CD4-positive, alpha-beta T cell treated with Interleukin-21 for 1 hour (primary cell): ENCODE measurements at places on chromosomes 7 and 10.

- DNase-seq, result peak; percentile 51
Measured at GRCh38 chr10:11863353-11864109, 40.4 kb downstream of the PROSER2 start.

DNA sequence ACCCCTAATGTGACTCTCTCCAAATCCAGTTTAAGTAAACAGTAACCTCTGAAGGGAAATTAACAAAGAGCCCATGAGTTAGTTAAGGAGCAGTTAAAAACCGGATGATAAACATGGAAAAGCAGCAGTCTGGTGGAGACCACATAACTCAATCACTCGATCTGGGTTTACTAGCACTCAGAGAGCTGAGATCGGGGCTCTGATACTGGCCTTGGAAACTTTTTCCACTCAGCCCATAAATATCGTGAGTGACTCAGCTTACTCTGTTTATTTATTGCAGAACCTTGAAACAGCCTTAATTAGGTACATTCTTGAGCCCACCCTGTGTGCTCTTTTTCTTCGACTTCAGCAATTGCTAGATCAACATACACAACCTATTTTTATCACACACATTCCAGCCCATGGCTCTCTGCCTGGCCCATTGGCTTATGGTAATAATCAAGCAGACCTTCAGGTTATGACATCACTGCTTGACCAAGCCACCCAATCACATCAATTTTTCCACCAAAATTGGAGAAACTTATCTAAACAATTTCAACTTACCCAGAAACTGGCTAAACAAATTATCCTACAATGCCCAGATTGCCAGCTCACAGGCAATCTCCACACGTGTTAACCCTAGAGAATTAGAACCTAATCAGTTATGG, 82.2 kb upstream of the GPR22 start:
- DNase-seq, result no peak

DNA sequence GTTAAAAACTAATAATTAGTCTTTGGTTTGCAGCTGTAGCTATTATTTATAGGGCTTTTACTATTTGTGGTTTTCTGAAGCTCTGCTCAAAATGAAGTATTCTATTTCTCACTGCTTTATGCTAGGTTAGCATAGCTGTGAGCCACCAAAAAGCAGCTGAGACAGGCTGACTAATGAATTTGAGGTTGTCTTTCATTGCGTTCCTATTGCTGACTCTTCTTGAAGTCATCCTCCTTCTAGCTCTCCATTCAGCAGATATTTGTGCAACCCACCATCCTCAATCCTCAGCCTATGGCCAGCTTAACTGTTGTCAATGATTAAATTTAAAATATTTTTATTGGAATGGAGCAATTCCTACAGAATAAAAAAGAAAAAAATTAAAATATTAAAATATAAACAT, 2.1 kb upstream of the RALA start:
- DNase-seq, result no peak

- DNase-seq, result no peak
Measured at GRCh38 chr10:79468015-79468560, 22.7 kb upstream of the ZCCHC24 start.

DNA sequence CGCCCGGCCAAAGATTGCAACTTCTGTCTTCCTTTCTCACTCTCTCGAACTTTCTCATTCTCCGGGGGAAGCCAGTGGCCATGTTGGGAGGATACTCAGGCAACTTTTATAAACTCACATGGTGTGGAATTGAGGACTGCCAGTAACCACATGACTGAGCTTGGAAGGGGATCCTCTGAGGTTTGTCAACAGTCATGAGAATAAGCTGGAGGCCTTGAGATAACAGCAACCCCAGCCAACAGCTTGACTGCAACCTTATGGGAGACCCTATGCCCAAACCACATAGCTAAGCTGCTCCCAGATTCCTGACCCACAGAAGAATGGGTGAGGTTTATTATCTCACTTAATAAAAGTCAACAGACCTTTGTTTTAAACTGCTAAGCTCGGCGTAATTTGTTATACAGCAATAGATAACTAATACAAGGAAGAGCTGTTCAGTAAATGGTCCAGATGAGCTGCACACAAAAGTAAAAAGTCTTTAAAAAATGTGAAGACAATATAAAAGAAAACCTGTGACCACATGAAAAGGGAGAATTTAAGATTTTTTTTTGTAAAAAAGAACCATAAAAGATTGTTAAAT, 9.6 kb downstream of the SYPL1 start:
- no peak for DNase-seq

- DNase-seq, result no peak
Measured at GRCh38 chr10:131724891-131725580, 175.8 kb upstream of the PPP2R2D start.

- no peak for DNase-seq
Measured at GRCh38 chr10:132955479-132955878, 13.1 kb upstream of the CFAP46 start.

DNA sequence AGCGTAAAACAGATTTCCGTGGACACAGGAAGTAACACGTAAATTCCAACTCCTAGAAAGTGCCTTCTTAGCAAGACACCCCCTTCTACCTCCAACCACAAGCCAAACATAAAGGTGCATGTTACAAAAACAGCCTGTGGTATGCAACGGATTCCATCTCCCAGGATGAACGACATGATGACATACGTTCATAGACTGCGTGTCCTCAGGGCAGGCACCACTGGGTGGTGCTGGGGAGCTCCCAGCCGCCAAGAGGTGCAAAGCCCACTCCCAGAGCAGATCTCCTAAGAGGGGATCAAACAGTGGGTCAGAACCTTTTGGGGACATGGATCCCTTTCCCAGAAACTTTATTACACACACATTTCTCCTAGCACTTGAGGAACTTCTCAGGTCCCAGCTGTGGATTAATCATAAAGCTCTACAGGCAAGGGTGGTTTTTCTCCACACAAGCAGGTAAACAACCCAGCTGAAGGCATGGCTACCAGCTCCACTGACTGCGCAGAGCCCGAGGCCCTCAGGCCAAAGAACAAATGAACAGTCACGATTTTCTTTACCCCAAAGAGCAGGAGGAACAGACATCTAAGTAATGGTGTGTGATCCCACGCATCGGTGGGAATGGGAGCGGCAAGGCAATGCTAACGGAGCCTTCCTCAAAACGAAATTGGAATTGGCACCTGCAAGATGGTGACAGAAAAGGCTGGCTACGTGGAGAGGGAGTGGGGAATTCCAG, 13.8 kb downstream of the PSAP start:
- DNase-seq, result no peak

DNA sequence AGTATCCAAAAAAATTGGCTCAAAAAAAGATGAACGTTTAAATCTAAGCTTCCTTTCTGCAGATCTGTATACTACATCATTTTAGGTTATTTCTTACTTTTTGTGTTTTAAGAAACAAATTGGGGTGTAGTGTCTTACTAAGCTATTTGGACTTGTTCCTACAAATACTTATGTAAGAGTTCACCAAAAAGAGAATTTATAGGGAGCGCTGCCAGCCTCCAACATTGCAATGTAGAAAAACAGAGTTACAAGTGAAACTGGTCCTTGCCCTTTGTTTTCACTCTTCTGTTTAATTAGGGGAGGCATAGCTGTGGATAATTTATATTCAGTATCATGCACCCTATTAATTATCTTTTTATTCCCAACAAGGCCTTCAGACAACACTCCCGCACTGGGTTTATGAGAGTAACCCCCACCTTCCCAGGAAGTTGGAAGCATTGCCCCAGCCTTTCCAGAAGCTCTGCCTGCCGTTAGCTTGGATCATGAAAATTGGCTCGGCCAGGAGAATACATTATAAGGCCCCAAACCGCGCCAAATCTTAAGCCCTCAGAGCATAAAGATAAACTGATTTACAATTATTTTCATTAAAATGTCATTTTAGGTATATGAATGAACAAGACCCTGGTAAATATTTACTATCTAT, 261.8 kb upstream of the KLF6 start:
- no peak for DNase-seq

- no peak for DNase-seq
Measured at GRCh38 chr7:88269586-88269985, 37.1 kb downstream of the STEAP4 start.

GRCh38 chr7:93159490-93159889, 11.3 kb upstream of the SAMD9L start:
- no peak for DNase-seq

DNA sequence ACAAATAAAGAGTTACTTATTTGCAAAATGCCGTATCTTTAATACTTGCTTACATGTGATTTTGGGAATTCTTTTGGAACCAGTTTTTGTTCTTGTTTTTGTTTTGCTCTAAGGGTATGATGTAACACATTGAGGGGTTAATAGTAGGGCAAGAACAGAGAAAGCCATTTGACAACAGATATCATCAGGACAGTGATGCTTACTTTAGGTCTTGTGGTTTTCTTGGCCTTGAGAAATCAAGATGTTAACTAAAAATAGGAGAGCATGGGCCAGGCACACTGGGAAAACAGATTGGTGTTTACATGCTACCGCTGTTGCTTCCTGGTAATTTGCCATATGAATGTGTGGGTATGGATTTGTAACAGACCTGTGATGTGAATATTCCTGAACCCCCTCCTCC, 3.7 kb downstream of the SAMD8 start:
- no peak for DNase-seq

GRCh38 chr10:132906836-132907235, 35.5 kb downstream of the CFAP46 start:
- no peak for DNase-seq

- no peak for DNase-seq
Measured at GRCh38 chr7:121103579-121103978, 115.1 kb downstream of the CPED1 start.

DNA sequence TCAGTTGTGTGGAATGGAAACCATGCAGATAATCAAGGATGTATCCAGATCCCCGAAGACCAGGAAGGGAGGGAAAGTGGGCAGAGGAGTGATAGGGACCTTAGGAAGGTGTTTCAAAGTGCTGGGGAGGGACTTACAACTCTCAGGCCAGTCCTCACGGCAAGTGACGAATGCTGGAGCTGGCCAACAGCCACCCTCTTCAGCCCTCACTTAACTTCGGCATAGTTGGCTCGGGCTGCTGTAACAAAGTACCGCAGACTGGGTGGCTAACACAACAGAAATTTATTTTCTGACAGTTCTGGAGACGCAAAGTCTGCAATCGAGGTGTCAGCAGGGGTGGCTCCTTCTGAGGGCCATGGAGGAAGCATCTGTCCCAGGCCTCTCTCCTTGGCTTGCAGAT, 265.9 kb upstream of the YAE1 start:
- DNase-seq, result no peak

- DNase-seq, result no peak
Measured at GRCh38 chr10:47269294-47269693, 30.7 kb upstream of the GDF10 start.
